Activated effector memory CD4-positive, alpha-beta T cell treated with Interleukin-2 at 50 U/mL for 16 hours (primary cell): ENCODE measurements at places on chromosomes 2 and 18.

- DNase-seq = no peak
These were observed 83.2 kb upstream of the BOD1L2 start for GRCh38 chr18:57063601-57064103.

DNA sequence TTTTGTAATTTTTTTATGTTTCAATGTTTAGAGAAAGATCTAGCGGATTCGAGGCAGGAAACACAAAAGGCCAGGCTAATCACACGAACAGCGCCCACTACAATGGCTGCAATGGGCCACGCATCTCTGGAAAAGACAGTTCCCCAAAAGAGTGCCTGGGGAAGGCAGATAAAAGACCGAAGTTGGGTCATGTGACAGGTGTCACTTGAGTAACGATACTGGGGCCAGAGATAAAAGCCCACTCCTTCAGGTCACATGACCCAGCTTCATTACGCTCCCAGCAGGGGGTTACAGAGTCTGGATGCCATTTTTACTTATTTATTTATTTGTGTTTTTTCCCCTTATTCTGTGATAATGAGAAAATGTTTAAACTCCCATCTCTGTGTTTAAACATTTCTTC lies 95.4 kb downstream of the CDK15 start:
- DNase-seq = no peak

DNA sequence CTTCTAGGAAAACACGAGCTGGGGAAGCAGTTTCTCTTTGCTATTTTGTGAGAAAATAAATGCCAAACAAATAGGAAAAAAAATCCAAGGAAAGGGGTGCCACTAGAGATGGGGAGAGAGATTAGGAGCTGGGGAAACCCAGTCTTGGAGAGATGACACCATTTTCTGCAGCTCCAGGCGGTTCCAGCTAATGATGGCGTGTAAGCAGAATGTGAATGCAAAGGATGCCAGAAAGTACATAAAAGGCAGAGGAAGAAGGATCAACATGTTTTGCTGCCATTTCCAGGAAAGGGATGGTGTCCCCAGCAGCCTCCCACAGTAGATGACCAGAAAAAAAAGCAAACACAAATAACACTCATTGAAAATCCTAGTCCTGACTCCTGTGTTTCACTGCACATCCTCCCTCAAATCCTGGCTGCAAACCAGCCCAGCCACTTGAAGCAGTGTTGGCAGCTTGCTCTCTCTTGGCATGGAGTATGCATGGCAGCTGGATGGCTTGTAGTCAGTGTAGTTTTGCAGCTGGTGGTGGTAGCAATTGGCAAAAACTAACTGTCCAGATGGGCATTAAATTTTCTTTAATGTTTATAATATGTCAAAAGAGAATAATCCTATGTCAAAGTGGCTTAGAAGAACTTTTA lies 93.6 kb downstream of the FTCDNL1 start:
- DNase-seq = no peak

DNA sequence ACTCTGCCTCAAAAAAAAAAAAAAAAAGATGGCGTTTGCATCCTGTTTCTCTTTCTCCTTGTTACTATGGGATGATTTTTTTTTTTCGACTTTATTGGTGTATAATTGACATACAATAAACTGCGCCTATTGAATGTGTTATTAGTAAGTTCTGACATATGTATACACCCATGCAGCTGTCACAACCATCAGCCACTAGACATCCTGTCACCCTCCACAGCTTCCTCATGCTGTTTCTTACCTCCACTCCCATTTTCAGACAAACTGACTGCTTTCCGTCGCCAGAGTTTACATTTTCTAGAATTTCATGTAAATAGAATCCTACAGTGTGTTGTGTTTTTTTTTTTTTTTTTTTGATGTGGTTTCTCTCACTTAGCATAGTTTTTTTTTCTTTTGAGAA lies 27.9 kb downstream of the RRM2 start:
- no peak for DNase-seq

DNA sequence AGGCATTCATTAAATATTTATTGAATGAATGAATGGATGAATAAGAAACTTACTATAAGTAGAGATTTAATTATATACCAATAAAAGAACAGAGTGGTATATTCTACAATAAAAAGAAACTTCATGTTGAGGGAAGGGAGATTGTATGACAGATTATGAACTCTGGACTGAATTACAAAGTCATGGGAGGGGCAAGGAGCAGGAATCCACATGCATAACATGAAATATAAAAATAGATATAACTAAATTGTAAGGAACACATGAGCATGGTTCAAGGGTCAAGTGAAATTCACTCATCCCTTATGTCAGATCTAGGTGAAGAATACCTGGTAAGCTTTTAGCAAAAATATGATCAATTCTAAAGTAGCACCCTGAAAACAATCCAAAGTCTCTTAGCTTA lies 27.1 kb upstream of the TLK1 start:
- no peak for DNase-seq

DNA sequence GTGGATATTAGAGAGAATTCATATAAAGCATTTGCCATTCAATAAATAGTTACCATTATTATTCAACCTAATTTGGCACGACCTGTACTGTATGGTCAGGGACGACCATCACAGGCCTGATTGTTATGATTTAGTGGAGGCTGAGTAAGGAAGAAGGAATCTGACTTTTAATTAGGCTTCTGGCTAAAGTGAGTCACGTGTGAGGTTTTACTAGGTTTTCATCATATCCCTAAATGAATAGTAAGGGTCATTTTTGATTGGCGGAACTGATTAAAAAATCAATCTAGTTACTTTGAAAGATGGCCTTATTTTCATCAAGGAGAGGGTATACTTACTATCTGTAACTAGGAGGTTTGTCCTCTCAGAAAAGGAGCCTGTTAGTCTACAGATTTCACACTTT lies 143.4 kb downstream of the ADCYAP1 start:
- DNase-seq = no peak

DNA sequence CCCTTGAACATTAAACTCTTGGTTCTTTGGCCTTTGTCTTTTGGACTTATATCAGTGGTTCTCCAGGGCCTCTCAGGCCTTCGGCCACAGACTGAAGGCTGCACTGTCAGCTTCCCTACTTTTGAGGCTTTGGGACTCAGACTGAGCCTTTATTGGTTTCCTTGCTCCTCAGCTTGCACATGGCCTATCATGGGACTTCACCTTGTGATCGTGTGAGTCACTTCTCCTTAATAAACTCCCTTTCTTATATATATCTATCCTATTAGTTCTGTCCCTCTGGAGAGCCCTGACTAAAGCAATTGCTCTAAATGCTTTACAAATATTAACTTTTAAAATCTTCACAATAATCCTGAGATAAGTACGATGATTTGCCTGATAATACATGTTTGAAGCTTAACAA lies 353.6 kb upstream of the TRIB2 start:
- no peak for DNase-seq

DNA sequence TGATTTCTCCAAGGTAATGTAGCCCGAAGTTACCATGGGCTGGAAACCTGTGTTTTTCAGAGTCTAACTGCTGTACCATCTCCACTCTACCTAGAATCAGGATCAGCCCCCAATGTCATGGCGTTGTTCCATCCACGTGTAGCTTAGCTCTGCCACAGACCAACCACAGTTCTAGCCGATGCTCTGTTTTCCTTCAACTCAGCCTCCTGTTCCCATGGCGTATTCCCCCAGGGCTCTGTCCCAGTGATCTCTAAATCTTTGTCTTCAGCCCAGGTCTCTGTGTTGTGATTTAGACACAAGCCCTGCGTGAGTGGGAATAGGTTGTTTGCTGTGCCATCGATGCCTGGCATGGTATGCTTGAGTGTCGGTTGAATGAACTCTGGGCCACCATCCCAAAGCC lies 53.4 kb downstream of the LPIN1 start:
- no peak for DNase-seq

- DNase-seq = no peak
These were observed 168.6 kb upstream of the ATP5MC3 start for GRCh38 chr2:175350105-175350504.

DNA sequence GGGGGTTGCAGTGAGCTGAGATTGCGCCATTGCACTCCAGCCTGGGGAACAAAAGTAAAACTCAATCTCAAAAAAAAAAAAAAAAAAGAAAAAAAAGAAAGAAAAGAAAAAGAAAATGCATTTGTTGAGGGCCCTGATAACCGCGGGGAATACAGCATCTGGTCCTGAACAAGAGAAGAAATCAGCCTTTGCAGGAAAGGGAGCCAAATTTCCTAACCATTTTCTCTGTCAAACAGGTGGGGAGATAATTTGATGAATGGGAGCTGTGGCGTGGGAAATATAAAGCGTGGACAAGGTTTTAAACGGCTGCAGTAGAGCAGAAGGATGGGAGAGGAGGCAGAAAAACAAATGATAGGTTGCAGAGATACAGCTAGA lies 864 bp downstream of the E2F6 start:
- no peak for DNase-seq

GRCh38 chr2:71336802-71337201 lies 5.2 kb downstream of the ZNF638 start:
- no peak for DNase-seq

GRCh38 chr18:3238742-3239141 lies 8.9 kb upstream of the MYL12A start:
- DNase-seq = no peak

DNA sequence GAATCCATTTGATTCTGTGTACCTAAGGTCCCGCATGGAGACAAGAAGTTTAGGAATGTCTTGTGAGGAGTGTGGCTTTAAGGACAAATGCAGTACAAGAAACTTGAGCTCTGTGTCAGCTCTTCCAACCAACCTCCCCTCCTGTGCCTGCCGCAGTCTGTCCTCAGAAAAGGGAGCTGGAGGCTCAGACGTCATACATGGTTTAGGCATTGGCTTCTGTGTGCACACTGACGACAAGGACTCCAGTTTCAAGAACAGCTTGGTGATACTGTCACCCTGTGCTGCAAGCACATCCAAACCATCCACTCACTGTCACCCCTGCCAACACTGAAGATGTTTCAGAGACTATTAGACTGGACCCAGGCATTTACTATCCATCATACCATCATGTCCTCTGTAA lies 470.4 kb downstream of the IRS1 start:
- DNase-seq = no peak

- DNase-seq = no peak
These were observed 112.4 kb upstream of the ID2 start for GRCh38 chr2:8569332-8569930.

GRCh38 chr2:850429-850828 lies 100.2 kb upstream of the SNTG2 start:
- no peak for DNase-seq

- DNase-seq = no peak
These were observed 413.6 kb downstream of the THSD7B start for GRCh38 chr2:137178951-137179377.

DNA sequence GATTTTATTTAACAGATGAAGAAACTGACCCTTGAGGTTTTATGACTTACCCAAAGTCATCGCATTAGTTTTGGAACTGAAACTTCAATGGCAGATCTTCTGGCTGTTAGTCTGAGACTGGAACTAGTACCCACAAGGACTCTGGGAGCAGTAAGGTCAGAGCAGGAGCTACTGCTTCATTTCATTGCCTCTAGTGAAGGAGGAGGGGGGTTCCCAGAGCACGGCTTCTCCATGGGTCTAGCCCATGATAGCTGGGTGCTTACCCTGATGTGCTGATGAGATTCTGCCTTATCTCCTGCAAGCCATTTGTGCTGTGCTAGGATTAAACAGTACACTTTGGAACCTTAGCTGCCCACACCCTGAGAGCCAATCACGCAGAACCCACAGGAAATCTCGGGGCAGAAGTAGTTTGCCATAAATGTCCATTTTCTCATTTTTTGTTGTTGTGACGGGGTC lies 5.4 kb upstream of the RNASEH1 start:
- DNase-seq = no peak

GRCh38 chr2:44429034-44429433 lies 67.3 kb downstream of the CAMKMT start:
- no peak for DNase-seq

GRCh38 chr18:48193521-48194492 lies 215.4 kb downstream of the ZBTB7C start:
- DNase-seq = no peak

- DNase-seq = no peak
These were observed 24.3 kb downstream of the WDSUB1 start for GRCh38 chr2:159262226-159262625.

GRCh38 chr2:241771286-241772062 lies 5.1 kb upstream of the GAL3ST2 start:
- no peak for DNase-seq

- DNase-seq = no peak
These were observed 305.2 kb downstream of the CLIP4 start for GRCh38 chr2:29420464-29420863.

- DNase-seq = no peak
These were observed 61.1 kb upstream of the ZNG1B start for GRCh38 chr2:113376253-113376912.
